DMS153 (cell line): ENCODE measurements at places on chromosomes 4 and X.
A peak's percentile ranks its signal among the peaks of the same experiment; 100 is the strongest.

DNA sequence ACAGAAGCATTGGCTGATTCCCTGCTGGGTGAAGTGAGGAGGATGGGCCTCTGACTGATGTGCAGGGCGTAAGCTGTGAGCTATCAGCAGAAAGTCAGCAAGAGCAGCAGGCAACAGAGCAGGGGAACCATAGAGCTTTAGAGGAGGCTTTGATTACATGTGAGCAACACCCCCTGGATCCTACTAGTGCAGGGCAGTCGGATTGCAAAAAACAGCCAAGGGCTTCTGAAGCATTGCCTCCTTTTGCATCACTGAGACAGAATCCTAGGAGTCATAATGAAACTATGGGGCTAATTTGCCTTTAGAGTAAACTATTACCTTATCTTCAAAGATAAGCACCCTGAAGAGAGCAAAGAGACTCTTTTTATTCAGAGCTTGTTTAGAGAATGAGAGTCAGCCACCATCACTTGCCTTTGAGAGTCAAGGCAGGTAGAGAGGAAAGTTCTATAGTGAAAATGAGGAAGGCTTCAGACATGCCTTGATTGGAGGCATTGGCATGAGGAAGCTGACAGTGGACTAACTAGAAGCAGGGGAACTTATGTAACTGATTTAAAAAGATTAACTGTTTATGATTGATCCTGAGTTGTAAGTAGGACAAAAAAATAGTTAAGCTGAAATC lies 420.3 kb downstream of the PDHA2 start:
- no peak for DNase-seq

GRCh38 chrX:150262456-150262855 lies 100.7 kb upstream of the MAMLD1 start:
- no peak for DNase-seq

GRCh38 chrX:4710618-4711433 lies 997.4 kb upstream of the PRKX start:
- peak; percentile 74 for DNase-seq

DNA sequence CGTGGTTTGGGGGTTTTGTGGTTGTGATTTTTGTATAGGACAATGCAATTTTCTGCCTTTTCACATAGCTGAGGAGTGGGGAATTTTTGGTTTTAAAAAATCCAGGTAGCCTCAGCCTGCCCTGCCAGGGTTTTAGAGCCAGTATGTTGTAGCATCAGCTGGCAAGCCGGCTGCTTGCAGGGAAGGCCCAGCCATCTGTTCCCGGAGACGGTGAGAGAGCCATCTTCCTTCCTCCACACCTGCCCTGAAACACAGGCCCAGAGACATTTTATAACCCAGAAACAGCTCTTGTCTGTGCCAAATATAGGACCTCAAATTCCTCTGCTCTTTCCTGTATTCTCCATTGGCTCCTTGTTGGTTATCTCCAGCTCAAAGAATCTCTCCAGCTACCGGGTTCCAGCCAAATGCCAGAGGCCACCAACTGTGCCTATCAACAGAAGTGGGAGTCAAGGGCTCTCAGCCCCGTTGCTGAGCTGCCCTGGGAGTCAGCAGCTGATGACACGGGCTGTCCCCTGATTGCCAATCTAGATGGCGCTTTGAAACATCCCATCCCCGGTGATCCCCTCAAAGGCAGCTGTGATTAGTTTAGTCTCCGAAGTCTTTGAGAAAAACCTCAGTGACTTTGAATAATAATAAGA lies 595.2 kb downstream of the MID1IP1 start:
- DNase-seq, result peak; percentile 36

DNA sequence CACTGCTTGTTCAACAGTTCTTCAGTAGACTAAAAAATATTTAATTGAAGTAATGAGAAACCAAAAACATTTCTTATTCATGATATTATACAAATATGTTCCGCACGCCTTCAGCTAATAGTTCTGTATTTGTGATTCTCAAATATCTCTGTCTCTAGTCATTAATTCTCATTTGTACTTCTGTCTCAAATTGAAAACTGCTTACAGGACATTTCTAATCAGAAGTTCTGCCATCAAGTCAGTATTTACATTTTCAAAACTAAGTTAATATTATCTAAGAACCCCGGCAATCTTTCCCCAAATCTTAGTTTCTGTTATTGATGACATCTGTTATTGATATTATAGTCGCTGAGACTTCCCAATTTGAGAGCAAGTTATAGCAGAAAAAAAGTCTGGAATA lies 78.6 kb upstream of the PGRMC2 start:
- no peak for DNase-seq

GRCh38 chr4:123599920-123600810 lies 203.6 kb downstream of the SPRY1 start:
- DNase-seq, result peak; percentile 90

- no peak for DNase-seq
Measured at GRCh38 chrX:65702956-65703355, 35.5 kb downstream of the MSN start.

GRCh38 chr4:39452153-39452859 lies 6.4 kb downstream of the RPL9 start:
- DNase-seq, result no peak

GRCh38 chr4:163280703-163281519 lies 51.5 kb downstream of the NPY1R start:
- no peak for DNase-seq

DNA sequence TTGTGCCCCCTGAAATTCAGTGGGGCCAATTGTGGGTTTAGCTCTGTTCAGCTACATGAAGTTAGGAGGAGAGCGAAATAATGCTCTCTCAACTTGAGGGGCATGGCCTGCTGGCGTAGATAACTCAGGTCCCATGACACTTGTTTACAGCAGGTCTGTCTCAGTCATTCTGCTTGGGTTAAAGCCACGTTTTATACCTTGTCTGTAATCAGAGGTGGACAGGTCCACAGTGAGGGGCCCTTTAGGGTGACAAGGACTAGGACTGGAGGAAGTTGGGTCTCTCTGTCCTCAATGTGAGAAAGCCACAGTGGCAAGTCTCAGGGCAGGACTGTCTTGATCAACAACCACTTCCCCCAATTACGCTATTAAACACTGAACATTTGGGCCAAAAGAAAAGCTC lies 49.0 kb downstream of the PDHA1 start:
- no peak for DNase-seq

- no peak for DNase-seq
Measured at GRCh38 chrX:95056901-95057300, 1382.9 kb downstream of the FAM133A start.

DNA sequence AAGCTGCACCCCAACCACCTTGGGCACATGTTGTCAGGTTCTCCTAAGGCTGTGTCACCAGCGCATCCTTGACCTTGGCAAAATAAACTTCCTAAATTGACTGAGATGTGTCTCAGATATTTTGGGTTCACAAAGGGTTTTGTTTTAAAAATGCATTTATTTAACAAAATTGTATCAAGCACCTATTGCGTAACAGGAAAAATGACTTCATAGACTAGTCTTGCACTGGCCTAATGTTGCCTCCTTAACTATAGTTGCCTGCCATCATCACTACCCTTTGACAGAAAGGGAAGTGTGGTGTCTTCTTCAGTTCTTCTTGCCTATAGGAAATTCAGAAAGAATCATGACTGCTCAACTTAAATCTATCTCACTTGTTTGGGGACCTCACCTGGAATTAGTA lies 374.2 kb downstream of the SH2D1A start:
- no peak for DNase-seq

GRCh38 chrX:20863649-20864048 lies 510.6 kb upstream of the CNKSR2 start:
- no peak for DNase-seq

DNA sequence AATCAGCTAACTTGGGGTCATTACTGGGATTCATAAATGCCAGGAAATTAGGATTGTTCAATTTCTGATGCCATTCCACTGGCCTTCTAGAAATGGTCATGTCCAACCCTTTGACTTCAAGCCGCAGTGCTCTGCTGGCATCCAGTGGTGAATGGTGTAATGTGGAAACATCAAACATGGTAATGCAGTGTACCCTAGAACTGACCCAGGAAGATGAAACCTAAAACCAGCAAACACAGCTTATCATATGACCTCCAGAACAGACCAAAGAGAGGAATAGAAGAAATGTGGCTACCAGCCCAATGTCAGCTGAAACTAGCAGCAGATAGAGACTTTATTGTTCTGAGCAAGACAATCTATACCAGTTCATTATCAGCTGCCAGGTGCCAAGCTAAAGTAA lies 13.8 kb downstream of the CXCL13 start:
- DNase-seq, result peak; percentile 42

GRCh38 chrX:67724359-67725110 lies 180.7 kb downstream of the AR start:
- no peak for DNase-seq

DNA sequence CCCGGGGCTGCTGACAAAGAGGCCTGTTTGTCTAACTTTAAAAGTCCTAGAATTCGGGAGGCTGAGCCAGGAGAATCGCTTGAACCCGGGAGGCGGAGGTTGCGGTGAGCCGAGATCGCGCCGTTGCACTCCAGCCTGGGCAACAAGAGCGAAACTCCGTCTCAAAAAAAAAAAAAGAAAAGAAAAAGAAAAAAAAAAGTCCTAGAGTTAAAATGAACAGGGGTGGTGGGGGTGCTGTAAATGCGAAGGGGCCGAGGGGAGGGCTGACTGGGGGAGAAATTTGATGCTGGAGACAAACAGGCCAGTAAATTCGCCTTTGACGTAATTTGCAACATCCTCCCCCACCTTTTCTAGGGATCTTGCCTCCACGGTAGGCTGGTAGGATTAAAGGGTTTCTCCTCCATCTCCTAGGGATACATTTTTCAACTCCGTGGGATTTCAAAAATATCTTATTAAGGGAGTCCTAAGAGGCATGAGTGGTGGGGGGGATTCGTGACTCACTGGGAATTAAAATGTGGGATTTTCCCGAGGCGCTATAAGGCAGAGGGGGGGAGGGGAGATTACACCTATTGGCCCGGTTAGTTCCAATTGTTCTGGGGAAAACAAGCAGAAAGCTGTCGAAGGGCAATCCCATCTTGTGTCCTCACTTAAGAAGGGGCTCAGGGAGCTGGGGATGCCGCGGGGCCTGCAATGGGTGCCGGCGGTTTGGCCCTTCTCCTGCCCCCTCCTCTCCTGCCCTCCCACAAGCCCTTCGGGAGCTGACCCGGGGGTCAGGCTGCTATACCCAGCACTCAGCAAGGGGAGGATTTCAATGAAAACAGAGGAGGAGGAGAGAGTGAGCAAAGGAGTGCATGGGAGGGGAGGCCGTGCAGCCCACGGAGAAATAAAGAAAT lies 3.0 kb upstream of the BCOR start:
- no peak for DNase-seq

GRCh38 chr4:145735347-145735675 lies 55.4 kb downstream of the C4orf51 start:
- no peak for DNase-seq

DNA sequence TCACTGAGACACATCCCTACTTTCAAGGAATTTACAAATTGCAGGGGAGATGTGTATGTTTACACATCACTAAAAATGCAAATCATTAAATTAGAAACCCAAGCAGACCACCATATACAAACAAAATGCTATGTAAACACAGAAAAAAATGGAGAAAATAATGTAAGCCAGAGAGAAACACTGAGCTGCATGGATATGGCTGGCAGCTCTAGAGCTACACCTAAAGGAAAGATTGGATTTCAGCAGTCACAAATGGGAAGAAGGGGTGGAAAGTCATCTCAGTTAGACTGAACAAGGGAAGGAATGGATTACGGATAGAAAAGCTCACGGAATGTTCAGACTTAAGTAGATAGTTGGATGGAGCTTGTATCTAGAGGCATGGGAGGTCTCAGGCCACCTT lies 186.3 kb downstream of the MOSPD2 start:
- no peak for DNase-seq

GRCh38 chrX:81979806-81980515 lies 778.1 kb downstream of the SH3BGRL start:
- DNase-seq, result no peak

DNA sequence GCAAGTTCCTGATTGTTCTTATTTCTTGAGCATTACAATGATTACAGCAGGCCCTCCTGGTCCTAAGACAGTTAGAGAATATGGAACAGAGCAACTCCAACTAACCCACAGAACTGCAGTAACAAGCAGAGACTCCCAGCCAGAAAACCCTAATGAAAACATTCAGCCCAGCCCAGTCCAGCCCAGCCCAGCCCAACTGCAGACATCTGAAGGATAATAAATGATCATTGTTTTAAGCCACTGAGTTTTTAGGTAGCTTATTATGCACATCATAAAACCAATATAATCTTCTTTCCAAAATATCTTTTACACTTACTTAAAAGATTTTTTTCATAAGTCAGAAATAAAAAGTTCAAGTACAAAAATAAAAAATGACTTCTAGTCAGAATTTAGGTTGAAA lies 51.3 kb downstream of the SPOCK3 start:
- DNase-seq, result no peak

GRCh38 chr4:21962691-21963090 lies 14.1 kb upstream of the KCNIP4 start:
- no peak for DNase-seq

DNA sequence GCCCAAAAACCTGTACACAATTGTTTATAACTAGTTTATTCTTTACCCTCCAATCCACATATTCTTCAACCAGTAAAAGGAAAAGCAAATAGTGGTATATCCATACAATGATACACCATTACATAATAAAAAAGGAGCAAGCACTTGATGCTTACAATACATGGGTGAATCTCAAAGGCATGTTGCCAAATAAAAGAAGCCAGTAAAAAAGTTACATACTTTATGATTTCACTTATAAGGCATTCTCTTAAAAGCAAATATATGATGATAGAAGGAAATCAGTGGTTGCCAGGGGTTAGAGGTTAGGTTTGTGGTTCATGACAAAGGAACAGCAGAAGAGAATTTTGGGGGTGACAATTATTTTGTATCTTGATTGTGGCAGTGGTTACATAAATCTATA lies 896.1 kb upstream of the LCORL start:
- no peak for DNase-seq

- DNase-seq, result no peak
Measured at GRCh38 chrX:119659522-119659921, 33.4 kb downstream of the SEPTIN6 start.

DNA sequence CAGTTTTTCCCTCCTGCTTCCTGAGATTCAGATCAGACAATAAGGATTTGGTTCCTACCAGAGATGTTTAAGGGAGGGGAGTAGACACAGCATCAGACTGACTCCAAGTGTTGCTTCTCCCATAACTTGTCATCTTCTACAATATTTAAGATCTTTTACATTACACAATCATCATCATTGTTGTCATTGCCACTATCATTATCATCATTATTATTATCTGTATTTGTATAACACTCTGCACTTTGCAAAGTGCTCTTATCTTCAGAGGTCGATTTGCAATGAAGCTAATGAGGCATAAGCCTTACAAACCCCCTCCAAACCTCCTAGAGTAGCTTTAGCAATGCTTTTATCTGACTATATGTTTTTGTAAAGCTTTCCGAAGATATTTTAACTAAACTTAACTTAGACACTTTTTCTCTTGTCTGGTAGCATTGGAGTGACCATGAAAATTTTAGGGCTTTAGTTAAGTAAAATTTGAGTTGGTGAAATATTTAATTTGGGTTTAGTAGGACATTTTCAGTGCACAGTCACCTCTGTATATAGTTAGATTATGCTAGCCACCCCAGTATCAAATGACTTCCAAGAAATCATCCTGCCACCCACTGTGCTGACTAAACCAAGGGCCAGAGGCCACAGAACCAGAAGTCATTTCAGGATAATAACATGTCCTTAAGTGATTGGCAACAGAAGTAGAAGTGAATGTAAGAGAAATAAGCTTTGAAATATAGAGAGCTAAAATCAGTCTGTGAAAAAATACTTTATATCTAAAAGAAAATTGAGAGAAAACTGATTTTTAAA lies 124.2 kb upstream of the NRK start:
- DNase-seq, result no peak
